Inflammatory macrophage treated with lipopolysaccharide for 1 hour (primary cell): ENCODE measurements at places on chromosomes 12 and 14.
A peak's percentile ranks its signal among the peaks of the same experiment; 100 is the strongest.

DNA sequence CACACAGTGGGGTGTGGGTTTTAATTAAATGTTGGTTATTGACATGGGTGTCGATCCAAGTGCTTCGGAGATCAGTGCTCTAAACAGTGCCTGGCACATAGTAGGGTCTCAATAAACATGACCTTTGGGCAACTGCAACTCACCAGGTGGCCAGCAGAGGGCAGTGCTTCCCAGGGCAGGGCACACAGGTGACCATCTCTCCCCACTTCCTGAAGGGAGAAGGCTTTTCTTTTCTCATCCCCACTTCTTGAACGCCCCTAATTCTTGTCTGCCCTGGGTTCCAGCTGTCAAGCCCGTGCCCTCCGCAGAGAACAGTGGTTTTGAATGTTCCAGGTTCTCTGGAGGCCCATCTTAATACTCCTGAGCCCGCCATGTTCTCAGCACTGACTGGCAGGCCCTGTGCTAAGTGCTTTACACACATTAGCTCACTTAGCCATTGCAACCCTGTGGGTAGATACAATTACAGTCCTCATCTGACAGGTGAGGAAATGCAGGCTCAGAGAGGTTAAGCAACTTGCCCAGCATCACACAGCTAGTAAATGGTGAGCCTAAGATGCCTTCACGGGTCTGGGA lies 16.3 kb downstream of the RAPGEF3 start:
- DNase-seq = peak; percentile 75

- DNase-seq = no peak
Observed at GRCh38 chr14:68502230-68502629, 290.6 kb downstream of the ZFP36L1 start.

DNA sequence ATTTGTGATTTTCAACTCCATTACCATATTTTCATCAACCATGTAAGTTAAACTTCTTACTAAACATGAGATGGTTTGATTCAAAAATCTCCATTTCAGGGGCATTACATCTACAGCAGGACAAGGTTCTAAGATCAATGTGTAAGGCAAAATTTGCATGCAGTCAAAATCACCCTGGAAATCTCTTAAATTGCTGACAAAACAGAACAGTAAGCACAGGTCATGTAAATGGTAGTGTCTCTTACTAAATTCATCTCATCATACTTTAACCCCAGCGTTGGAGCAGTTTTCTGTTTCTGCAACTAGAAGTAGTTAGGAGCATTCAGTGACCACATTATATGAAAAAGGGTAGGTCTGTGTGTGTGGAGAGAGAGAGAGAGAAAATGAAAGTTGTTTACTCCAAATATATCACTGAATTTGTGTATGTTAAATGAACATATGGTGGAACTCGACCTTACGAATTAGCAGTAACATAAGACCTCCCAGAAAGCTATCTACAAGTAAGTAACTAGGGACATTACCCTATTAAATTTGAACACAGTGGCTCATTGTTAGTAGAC lies 227.5 kb downstream of the SSPN start:
- no peak for DNase-seq

- peak; percentile 88 for DNase-seq
Observed at GRCh38 chr12:100566887-100567637, 6.4 kb upstream of the GAS2L3 start.

- no peak for DNase-seq
Observed at GRCh38 chr12:91204421-91204820, 21.8 kb upstream of the DCN start.

GRCh38 chr14:59530349-59530748 lies 46.0 kb downstream of the JKAMP start:
- no peak for DNase-seq
